ENCODE measurements at places on chromosomes 4 and X.
A peak's percentile ranks its signal among the peaks of the same experiment; 100 is the strongest.

DNA sequence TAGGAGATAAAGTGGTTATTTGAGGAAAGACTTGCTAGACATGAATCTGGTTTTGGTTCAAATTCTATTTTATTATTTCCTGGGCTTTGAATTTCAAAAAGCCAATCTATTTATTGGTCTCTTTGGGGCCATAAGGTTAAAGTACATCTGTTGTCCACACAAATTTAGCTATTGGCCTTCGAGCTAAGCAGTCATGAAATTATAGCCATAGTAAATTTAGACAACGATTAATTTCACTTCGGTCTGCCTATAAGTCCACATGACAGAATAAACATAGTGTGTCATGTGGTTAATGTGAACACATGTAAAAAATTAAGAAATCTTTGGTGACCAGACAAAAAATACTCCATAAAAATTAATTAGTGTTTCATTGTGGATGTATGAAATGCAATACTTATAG is 161.9 kb downstream of the PALLD start:
- no peak for DNase-seq

DNA sequence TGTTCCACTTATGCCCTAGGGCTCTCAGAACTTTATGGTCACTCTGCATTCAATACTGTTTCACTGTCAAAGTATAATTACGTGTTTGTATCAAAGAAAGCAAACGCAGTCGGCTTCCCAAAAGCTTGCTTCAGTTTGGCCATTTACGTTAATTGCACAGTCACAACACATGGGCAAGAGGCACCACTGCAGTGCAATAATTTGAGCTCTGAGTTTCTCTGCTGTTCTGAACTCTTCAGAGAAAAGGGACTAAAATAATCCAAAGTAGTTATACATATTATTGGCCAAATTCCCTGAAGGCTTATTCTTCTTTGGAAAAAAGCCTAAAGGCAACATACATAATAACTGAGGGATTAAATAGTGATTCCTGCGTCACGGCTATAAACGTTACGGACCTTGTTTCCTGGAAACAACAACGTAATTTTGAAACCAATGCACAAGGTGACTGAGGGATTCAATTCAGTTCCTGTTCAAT is 51.3 kb downstream of the RNF150 start:
- DNase-seq, result no peak

DNA sequence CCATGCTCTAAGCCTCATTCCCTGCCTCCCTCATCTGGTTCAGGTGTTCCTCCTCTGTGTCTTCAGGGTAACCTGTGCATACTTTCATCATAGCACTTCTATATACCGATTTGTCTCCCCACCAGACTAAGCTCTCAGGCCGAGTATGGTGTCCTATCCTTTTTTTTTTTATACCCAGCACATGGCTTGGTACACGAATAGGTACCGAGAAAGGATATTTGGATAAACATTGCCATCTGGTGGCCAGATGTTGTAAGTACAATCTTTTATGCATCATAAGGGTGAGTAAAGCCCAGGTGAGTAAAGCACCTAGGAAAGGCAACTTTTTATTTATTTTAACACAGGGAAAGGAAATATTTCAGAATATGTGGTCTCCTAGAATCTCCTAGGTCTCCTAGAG is 68.4 kb downstream of the MID2 start:
- peak; percentile 42 for DNase-seq

- DNase-seq, result no peak
These were observed 100.8 kb upstream of the MAGEB18 start for GRCh38 chrX:26037367-26037766.

DNA sequence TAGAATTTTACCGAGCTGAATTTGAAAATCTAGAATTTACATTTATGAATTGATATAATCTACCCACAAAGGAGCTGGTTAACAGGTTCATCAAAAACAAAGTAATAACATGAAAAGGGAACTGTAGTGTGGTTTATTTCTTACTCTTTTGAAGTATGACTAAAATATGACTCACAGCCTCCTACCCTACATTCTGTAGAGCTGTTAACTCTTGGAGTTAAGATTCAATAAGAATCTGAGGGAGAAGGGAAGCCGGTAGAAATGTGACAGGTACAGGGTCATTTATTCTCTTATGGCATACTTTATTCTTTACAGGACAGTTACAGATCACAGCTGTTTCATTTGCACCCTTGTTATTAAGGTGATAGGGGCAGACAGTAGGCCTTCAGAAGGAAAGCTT is 132.2 kb upstream of the FAM47B start:
- no peak for DNase-seq

DNA sequence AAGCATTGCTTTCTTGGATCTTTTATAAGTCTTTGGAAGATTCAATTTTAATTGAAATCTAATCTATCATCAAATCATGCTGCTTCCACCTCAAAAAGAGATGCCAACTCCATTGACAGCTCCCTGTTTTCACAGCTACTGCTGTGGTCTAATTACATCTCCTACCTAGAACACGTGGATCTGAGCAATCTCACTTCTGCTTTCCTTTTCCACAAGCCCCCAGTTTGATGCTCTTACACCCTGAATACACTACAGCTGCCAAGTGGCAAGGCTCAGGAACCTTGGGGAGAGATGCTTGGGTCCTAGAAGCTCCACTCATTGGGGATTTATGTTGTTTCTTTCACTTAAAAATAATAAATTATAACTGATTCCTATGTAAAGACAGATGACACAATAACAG is 172.0 kb downstream of the CFAP299 start:
- DNase-seq, result no peak

DNA sequence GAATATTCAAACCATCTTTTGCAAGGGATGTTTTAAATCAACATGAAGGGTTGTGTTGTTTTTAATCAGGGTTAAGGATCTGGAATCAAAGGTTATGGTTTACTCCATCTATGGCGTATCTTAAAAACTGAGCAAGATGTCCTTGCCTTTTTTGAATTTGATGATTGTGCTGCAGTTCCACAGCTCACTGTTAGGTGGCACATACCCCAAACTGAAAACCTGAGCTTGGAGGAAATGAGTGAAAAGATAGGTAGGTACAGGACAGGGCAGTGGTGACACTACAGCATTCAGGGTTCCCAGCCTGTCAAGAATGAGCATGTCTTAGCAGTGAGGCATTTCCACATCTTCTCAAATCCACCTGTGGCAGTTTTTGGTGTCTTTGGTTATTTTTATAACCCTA is 13.1 kb upstream of the EOLA1 start:
- DNase-seq, result peak; percentile 22

- DNase-seq, result no peak
These were observed 287.4 kb downstream of the TECRL start for GRCh38 chr4:64121803-64122202.

- DNase-seq, result no peak
These were observed 18.6 kb downstream of the ZCCHC4 start for GRCh38 chr4:25330905-25331808.

GRCh38 chr4:142040043-142040442 is 403.7 kb downstream of the IL15 start:
- no peak for DNase-seq

DNA sequence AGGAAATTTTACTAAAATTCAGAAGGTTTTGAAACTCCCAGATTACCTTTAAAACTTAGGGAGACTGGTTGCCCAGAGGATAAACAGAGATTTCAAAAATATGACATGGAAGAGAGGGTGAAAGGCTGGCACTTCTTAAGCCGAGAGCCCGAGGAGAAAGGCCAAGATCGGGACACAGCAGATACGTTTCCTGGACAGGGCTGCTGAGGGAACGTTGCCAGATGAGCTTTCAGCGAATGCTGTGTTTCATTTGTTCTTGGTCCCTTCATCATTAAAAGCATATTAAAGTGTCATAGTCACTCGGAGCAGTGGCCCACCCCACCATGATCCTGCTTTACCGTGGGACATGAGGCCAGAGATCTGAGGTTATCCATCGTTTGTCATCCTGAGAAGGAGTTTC is 37.9 kb upstream of the STOX2 start:
- DNase-seq, result no peak

GRCh38 chr4:144562019-144562705 is 83.8 kb upstream of the HHIP start:
- DNase-seq, result no peak

DNA sequence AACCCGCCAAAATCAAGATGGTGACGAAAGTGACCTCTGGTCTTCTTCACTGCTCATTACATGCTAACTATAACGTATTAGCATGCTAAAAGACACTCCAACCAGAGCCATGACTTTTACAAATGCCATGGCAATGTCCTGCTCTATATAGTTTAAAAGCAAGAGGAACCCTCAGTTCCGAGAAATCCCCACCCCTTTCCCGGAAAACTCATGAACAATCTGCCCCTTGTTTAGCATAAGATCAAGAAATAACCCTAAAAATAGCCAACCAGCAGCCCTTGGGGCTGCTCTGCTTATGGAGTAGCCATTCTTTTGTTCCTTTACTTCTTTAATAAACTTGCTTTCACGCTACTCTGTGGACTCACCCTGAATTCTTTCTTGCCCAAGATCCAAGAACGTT is 463.5 kb upstream of the FAM241A start:
- DNase-seq, result no peak

- DNase-seq, result no peak
These were observed 91.4 kb downstream of the HEPH start for GRCh38 chrX:66255359-66255967.

DNA sequence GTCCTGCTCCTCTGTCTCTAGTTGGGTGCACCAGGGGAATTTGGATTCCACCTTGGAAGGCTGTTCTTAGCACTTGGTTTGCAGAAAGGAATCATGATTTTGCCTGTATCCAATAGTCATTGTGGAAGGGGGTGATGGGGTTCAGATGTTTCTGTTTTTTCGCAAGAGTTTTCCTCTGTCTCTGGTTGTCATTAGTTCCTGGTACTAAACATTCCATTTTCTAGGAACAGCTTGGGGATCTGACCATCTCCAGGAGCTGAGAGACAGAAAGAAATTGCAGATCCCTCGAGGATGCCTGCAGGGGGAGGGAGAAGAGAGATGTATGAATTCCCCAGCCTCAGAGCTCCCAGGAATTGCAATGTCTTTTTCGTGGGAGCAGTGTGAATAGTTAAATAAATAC is 70.9 kb downstream of the CYTL1 start:
- DNase-seq, result no peak

- peak; percentile 99 for DNase-seq
These were observed 485 bp upstream of the CCNG2 start for GRCh38 chr4:77156533-77156911.

DNA sequence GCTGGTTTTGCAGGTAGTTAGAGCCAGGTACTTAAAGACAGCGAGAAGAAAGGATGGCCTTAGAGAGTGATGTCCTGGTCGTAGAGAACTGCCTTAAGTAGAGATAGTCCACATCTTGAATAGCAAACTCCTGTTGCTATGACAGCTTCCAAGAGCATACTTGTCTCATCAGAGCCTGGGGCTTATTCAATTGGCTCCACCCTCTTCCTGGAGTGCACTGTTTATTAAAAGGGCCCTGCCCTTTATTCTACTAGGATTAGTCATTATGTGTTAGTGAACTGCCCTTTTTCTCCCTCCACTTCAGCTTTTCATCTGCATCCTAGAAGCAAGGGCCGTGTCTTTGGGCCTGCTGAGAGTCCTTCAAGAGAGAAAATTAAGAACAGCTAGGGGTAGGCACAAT is 94.5 kb upstream of the EOLA2 start:
- no peak for DNase-seq

DNA sequence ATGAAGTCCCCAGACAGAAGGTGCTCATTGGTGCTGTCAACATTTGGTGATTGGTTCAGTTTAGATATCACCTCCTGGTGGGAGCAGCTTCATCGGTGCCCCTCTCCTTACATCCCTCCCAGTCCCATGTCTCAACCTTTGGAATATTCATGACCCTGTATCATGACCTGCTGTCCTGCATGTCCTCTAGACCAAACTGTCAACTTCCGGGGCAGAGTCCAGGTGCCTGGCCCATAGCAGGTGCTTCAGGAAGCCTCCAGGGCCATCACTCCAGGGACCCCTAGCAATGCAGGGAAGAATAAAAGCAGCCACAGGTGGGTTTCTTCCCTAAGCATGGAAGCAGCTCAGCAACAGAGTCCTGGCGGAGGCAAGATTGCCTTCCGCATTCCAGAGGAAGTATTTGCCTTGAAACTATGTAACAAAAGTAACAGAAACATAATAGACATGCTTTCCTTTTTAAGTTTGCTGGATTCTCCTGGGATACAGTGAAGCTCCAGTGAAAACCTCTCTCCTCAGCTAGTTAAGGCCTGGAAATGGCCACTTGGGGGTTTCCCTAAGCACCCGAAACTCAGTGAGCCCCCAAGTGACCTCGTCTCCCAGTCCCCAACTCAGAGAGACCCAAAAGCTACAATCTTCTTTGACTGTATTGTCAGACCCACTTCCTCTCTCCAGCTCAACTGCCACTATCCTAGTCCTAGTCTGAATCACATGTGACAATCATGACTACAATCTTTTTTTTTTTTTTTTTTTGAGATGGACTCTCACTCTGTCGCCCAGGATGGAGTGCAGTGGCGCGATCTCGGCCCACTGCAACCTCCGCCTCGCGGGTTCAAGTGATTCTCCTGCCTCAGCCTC is 1.3 kb upstream of the ATP6AP1 start:
- DNase-seq, result no peak

- DNase-seq, result no peak
These were observed 16.7 kb downstream of the CLDN34 start for GRCh38 chrX:9983846-9984245.

DNA sequence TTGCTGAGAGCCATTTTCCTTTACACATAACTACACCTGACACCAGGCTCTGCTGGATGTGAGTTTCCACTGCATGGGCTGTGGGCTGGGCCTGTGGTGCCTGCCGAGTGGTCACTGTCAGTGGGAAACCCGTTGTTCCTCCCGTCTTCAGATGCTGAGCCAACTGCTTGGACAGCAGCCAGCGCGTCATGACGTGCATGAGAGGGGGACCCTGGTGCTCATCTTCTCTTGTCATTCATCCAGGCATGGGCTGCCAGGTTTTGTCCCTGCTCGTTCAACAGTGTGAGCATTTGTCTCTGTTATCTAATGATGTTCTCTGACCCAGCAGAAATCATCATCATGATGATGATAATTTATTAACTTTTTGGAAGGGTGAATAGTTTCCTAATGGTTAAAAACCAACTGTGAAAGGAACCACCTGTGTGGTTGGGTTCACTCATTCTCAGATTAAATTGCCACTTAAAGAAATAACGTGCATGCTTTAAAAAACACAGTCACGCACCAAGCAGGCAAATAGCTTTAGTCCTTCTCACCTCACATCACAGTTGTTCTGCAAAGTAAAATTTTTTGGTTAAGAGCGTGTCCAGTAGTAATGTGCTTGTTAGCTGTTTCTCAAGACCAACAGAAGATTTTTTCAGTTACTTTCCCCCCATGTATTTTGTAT is 19.9 kb upstream of the CLDN34 start:
- DNase-seq, result peak; percentile 37

- DNase-seq, result no peak
These were observed 22.3 kb upstream of the XPNPEP2 start for GRCh38 chrX:129716507-129716906.
